CD4-positive, alpha-beta T cell treated with Interleukin-2 at 100 ng/mL for 4 hours (primary cell): ENCODE measurements at places on chromosomes 12 and 14.

- DNase-seq = no peak
These were observed 89.0 kb upstream of the SFSWAP start for GRCh38 chr12:131621701-131622421.

DNA sequence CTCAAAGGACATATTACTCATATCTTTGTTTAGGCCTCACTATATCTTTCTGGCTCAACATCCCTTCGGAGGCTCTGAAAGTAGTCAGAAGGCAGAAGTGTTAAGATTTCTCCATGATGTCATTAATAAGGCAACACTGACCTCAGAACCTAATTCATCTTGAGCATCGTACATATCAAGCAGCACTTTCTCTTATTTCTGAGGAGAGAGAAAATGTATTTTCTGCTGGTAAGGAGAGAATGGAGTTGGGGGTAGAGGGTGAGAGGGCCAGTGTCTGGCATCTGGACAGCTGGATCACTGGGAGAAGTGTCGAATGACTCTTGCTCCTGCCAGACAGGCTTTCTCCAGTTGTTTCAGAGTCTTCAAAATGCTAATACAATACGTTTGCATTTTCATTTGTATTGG, 213.2 kb upstream of the PRICKLE1 start:
- no peak for DNase-seq

DNA sequence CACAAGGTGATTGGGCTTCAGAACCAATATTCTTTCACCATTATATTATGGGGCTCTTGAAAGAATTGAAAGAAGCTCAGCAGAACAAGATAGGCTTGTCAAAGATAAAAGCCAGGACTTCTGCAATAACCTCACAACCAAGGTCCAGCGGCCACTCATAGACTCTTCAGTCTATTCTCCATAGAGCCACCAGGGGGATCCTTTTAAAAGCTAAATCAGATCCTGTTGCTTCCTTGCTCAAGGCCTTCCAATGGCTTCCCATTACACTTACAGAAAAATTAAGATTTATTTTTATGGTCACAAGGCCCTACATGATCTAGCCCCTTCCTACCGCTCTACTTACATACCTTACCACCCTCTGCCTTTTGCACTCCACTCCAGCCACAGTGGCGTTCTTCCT, 169.6 kb downstream of the C12orf42 start:
- DNase-seq = peak; percentile 5

- DNase-seq = no peak
These were observed 2.7 kb upstream of the ABCD2 start for GRCh38 chr12:39622306-39622705.

- DNase-seq = no peak
These were observed 72.1 kb upstream of the LMNTD1 start for GRCh38 chr12:25625146-25625545.

DNA sequence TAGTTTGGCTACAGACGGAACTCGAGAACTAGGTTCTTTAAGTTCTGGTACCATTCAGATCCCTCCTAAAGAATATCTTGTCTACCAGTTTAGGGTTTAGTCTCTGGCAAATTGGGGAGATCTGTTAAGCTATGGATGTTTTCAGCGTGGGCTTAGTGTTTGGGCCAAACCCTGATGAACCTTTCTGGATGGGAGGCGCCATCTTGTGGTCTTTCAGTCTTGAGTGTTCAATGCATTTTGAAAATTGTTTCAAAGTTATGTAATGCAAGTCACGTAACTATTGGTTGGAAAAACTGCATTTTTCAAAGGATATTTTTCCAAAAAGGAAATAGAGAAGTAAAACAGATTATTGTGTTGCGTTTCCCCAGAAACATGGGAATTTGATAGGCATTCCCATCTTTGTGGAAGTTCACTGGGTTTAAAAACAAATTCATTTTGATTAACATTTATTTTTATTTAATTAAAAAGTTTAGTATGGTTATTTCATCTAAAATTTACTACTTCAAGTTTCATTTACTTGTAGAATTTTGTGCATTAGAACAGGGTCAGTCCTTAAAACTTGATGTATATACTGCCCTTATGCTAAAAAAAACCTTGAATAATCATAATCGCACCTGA, 169.0 kb downstream of the PRIMA1 start:
- DNase-seq = no peak

DNA sequence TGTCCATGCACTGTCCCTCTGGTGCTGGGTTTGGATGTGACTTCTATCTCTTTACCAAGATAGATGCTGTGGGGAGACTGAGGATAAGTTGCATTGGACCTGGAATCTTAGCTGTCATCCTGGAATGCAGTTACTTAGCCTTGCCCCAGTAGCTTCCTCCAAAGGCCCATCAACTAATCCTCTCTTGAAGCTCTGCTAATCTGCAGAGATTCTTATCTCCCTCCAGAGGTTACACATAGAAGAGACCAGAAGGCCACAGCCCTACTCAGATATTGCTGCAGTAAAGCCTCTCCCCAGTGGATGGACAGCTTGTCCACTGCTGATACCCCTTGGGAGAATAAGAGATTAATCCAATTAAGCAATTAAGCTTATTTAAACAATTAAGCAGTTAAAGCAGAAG, 867.2 kb downstream of the BCL11B start:
- DNase-seq = no peak

- DNase-seq = no peak
These were observed 253.7 kb downstream of the DUSP6 start for GRCh38 chr12:89098441-89099112.

GRCh38 chr14:52332269-52332668, 18.2 kb downstream of the PTGER2 start:
- no peak for DNase-seq

DNA sequence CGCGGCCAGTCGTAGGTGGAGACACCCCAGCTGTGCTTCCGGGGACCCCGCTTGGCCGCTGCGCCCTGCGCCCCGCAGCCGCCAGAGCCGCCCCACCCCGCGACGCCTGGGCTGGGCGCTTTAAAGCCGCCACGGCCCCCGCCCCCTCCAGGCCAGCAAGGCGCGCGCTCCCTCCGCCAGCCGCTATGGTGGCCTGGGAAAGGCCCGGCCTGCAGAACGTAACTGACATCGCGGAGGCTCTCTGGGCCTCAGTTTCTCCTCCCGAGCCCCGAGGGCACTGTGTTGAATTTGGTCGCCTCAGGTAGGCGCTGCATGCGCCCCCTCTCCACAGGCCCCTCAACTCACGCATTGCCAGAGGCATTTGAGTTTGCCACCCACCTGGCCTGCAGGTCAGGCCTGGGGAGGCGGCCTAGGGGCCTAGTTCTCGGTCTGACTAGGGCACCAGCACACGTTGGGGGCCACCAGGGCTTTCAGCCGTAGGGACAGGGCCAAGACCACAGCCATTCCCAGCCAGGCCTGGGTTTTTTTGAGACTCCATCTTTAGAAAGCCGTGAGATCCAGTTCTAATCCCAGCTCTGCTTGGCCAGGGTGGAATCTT, at the start of gene NGB:
TSS of gene NGB (minus strand) at position 94 of the 598 bp plus-strand sequence. CDS start 269 bp downstream, outside the sequence.
- no peak for DNase-seq

GRCh38 chr12:89356069-89356665, 3.9 kb upstream of the DUSP6 start:
- DNase-seq = no peak

- DNase-seq = no peak
These were observed 60.3 kb upstream of the SYT1 start for GRCh38 chr12:78804262-78804661.

GRCh38 chr12:18146363-18146762, 56.4 kb upstream of the RERGL start:
- DNase-seq = no peak

- no peak for DNase-seq
These were observed 100.7 kb downstream of the ITPR2 start for GRCh38 chr12:26732005-26732908.
